ENCODE measurements at places on chromosomes 3 and 15.

- DNase-seq = peak; percentile 70
Observed at GRCh38 chr15:69421498-69421897, 7.3 kb downstream of the KIF23 start.

- DNase-seq = peak; percentile 18
Observed at GRCh38 chr3:5312290-5312689, 124.8 kb downstream of the EDEM1 start.

DNA sequence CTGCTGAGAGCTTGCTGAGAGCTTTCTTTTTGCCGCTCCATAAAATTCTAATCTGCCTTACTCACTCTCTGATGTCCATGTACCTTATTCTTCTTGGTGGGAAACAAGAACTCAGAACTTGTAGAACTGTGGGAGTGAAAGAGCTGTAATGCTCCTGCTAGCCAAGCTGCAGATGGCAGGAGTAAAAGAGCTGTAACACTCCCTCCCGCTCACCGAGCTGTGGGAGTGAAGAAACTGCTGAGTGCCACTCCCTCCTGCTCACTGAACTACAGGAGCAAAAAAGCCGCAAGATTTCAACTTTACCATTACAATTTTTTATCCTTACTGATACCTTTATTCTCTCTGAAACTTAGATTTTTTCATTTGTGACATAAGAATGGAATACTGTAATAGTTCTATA is 199.1 kb downstream of the SI start:
- DNase-seq = no peak

GRCh38 chr3:180116203-180116602 is 79.5 kb upstream of the PEX5L start:
- no peak for DNase-seq

GRCh38 chr3:52816199-52816598 is 14.3 kb downstream of the ITIH4 start:
- no peak for DNase-seq

DNA sequence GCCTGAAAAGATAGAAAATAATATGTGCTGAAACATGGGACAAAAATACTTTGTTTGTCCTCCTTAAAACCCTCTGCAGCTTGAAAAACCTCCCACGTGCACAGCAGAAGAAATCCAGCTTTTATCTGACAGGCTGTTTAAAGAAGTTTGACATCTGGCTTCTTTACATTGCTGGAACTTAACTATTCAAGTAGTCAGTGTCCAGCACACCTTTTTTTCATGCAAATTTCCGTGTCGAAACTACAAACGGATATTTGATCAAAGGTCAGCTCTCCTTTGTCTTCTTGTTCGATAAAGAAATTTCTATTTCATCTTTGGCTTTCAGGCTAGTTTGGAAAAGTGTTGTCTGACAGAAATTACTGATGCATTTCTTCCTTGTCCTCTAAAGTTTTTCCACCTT is 66.8 kb upstream of the KBTBD8 start:
- DNase-seq = no peak

DNA sequence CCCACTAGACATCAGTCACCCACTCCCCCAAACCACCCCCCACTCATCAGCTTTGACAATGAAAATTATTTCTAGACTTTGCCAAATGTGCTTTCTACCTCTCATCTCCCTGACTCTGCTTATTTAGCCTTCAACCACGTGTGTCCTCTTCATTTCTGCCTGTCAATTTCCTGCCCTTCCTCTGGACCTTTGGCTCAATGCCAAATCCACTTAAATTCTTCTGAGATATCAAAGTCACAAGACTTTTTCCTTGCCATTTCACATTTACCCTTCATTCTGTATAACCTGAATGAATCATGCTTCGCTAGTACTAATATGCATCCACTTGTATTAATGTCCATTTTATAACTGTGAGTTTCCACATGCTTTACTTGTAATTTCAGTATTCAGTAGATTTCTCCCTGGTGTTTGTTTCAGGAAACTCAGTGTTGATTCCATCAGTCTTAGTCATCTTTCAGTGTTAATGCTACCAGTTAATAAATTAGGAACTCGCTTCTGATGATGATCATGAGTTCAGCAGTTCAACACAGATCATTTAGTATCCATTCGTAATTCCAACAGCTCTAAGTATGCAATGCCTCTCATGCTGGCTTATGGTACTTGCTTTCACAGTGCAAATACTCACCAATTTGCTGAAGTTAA is 128.2 kb upstream of the OSTN start:
- no peak for DNase-seq

DNA sequence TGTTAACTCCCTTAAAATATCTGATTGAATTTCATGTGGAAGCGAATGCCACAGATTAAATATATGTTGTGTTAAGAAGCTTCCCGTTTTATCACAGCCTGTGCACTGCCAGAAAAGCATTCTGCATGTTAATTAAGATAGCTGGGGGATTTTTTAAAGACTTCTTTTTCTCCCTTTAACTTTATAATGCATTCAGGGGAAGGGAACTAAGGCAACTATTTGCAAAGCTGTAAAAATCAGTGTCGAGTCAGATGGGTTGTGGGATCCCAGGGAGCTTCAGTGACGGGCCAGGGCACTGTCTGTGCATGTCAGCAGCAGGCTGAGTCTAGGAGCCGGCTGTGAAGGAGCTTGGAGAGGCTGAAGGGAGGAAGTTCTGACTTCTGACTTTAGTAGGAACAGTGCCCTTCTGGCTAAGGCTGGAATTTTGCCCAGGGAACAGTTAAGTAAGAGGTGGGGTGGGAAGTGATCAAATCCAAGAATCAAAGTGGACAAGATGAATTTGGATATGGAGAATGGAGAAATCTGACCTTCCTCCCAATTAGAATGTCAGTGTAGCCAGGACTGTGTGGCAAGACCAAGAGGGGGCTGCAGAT is 77.7 kb downstream of the ABHD5 start:
- no peak for DNase-seq

DNA sequence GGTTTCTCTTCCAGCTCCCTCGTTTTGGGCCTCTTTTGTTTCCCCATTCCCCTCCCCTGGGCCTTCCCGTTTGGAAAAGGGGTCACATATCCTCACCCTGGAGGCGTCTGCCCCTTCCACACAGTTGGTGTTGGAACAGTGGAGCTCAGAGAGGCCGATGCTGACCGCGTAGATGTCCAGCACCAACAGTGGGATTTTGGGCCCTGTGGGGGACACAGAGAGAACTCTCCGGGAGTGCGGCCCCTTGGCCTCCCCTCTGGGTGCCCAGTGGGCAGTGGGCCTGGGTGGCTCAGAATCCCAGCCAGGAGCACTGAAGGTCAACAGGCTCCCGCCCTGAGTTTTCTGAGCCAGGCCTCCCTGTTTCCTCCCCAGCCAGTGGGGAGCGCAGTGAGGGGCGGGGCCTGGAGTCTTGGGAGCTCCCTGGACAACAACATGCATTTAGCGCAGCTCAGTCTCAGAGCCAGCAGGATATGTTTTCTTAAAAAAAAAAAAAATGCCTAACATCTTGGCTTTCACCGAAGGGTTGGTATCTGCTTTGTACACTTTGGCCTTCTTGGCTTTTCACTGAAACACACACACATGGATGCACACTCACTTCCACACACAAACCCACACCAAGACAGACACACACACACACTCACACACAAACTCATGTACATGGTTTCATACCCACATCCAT is 670 bp upstream of the ISLR start:
- DNase-seq = no peak

DNA sequence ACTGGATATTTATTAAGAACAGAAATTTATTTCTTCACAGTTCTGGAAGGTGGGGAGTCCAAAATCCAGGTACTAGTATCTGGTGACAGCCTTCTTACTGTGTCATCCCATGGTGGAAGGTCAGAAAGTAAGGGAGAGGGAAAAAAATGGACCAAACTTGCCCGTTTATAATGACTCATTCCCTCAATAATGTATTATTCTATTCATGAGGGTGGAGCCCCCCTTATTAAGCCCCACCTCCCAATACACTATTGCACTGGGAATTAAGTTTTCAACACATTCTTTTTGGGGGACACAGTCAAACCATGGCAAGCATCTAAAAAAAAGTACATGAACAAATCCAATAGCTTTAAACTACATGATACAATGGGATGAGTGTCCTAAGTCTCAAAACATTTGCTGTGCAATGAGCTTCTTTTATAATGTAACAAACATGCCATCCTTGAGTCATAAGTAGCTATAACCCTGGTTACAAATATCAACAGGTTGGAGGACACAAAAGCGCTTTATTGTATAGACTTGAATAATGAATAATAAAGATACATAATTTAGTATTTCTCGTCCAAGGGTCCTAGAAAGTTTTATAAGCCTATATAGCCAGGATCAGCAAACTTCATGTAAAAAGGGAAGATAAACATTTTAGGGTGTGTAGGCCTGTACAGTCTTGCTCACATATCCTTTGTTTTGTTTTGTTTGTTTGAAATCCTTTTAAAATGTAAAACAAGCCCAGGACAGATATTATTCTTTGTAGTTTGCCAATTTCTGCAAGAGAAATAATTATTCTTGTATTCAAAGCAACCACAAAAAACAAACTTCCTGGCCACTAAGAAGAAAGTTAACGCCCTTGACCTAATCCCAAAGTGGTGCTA is 160.6 kb upstream of the RAP2B start:
- DNase-seq = peak; percentile 42

DNA sequence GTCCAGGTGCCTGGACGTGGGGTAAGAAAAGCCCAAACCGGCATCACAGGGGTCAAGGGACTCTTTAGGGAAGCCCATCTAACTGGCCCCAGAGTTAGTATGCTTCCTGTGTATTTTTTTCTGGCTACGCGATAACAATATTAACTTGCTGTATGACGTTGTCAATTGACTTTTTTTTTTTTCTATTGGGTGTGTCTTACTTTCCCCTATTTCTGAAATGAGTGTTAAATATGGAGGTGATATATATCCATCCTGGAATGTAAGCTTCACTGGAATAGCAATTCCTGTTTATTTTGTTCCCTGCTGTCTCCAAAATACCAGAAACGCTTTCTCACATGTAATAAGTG is 598 bp upstream of the GMNC start:
- DNase-seq = no peak

DNA sequence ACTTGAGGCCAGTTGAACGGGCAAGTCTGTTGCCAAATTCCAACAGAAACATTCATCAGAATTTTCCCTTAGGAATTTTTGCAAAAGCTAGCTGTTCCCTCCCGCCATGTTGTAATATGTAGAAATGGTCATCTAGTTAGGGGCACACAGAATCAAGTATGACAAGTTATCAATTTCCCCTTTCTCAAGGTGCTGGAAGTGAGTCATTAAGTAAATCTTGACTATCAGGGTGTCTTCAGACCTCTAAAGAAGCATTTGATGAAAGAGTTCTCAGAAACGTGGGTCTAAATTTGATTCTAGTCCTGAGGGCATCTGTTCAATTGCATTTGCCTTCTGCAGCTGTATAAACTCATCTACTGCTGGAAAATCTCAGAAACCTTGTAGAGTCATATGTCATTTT is 123.4 kb upstream of the FRMD4B start:
- no peak for DNase-seq

DNA sequence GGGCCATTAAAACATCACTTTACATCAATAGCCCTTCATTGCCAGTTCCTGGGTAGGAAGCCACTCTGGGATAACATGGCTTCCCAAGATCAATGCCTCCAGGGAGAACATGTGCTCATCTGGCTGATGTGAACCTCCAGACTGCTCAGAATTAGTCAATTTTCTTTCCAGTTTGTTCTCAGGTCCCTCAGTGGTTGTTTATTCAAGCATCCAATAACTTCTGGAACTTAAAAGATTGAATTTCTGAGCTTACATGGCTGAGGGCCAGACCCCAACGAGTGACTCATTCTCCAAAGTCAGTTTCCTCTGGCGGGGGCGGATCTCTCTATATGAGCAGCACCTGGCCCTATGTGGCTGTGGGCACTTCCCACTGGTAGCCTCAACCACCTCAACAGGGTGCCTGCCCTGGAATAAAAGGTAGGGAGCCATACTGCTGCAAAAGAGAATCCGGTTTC is 34.0 kb downstream of the LYZL4 start:
- no peak for DNase-seq

DNA sequence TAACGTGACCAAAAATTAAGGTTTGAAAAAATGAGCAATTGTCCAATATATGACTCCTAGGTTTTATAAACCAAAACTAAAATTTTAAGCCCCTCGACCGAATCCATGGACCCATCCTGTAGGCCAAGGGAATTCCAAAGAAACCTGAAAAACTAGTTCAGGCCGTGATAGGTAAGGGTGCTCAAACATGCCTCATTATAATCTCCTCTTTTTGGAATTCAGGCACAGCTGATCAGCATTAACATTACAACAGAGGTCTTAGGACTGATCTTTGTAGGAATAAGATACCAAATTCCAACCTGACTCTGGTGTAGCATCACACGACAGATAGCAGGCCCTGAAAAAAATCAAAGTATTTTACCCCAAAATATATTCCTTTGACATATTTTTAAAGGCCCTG is 155.7 kb downstream of the NEK10 start:
- no peak for DNase-seq
